ENCODE measurements at places on chromosomes 3 and 15.
A peak's percentile ranks its signal among the peaks of the same experiment; 100 is the strongest.

DNA sequence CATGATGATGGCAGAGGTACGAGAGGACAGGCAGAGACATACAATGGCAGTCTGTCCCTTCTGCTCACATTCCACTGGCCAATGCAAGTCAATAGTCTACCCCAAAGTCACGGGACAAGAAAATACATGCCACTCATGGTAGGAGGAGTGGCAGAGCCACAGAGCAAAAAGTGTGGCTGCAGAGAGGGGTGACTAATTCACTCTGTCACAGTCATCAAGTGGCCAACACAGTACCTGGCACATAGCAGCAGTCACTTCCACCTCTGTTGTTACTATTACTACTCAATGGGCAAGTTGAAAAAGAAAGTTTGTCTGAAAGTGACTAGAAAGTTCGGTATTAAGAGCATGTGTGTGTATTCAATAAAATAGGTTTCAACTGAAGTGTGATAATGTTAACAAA lies 91.4 kb downstream of the SMAD3 start:
- no peak for DNase-seq

GRCh38 chr3:170337420-170337819 lies 20.1 kb upstream of the SKIL start:
- no peak for DNase-seq

GRCh38 chr3:148748283-148748682 lies 50.6 kb downstream of the AGTR1 start:
- DNase-seq, result no peak

- DNase-seq, result no peak
Observed at GRCh38 chr3:185959609-185960521, 22.1 kb upstream of the TRA2B start.

DNA sequence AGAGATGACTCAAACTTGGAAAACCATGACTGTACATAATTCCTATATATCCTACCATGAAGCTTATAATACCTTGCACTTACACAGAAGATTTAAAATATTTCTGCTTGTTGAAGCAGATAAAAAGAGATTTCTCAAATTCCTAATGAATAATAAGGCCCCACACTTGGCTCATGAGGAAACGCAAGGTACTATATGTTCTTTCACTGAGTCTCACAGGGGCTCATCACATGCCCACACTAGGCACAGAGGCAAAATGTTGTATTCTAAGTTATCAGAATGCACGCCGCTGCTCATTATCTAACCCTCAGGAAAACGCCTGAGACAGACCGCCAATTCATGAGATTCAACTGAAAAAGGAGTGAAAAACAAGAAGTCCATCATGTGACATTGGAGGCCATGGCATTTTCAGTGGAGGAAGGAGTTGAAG lies 5.6 kb downstream of the MYO1E start:
- DNase-seq, result no peak

DNA sequence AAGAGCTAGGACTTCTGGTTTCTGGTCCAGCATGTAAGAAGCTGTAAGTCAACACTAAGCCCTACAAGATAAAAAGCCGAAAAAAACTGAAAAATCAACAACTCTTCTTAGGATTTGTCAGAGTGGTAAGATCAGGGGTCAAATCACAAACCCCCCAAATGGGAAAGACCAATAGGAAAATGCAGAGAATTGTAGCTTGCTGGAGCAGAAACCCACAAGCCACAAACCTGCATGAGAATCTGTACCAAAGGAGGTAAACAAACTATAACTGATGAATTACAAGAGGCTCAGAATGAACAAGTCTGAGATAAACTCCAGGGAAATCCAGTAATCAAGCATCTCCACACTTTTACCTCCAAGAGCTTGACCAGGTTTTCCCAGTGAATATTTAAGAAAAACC lies 36.0 kb downstream of the RFX7 start:
- no peak for DNase-seq

- no peak for DNase-seq
Observed at GRCh38 chr3:53147151-53147902, 13.7 kb upstream of the PRKCD start.

GRCh38 chr15:70486451-70487386 lies 276.6 kb downstream of the UACA start:
- DNase-seq, result peak; percentile 92

GRCh38 chr15:67520321-67521028 lies 456 bp upstream of the C15orf61 start:
- DNase-seq, result no peak

Measured in fibroblast of skin of left biceps (primary cell).